ENCODE measurements at places on chromosomes 3 and 15. TPM values are rescaled to one million over a fixed set of nuclear protein-coding genes. Genes with fewer than 3 reads are reported as not detected.

GRCh38 chr3:16050641-16051467, 123.6 kb upstream of the GALNT15 start:
- DNase-seq: no peak

SEMA3F gene
- 3.5 TPM for total RNA-seq

GRCh38 chr3:139611528-139611927, 66.2 kb downstream of the NMNAT3 start:
- DNase-seq: no peak

GRCh38 chr3:178257491-178257890, 278.7 kb upstream of the KCNMB2 start:
- no peak for DNase-seq

CACNA1D gene
- 0.05 TPM for total RNA-seq

DNA sequence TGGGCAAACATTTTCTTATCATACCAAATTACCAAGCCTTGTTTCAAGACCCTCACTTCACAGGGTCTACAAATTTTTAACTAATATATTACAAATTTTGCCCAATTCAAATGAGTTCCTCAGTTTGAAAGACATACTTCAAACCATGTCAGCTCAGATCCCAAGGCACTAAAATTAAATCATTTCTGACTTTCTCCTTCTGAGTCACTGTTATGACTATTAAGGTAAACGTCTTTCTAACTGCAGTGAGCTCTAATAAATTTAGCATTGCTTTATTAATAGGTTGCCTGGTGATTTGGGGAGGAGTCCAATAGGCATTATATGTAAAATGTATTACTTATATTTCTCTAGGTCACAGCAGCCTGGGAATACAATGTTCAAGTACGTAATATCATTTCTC, 158.2 kb upstream of the ARHGEF26 start:
- DNase-seq: no peak

PLSCR5 gene
- not detected for total RNA-seq

GRCh38 chr15:70580958-70581357, 182.4 kb downstream of the UACA start:
- DNase-seq: no peak

DNA sequence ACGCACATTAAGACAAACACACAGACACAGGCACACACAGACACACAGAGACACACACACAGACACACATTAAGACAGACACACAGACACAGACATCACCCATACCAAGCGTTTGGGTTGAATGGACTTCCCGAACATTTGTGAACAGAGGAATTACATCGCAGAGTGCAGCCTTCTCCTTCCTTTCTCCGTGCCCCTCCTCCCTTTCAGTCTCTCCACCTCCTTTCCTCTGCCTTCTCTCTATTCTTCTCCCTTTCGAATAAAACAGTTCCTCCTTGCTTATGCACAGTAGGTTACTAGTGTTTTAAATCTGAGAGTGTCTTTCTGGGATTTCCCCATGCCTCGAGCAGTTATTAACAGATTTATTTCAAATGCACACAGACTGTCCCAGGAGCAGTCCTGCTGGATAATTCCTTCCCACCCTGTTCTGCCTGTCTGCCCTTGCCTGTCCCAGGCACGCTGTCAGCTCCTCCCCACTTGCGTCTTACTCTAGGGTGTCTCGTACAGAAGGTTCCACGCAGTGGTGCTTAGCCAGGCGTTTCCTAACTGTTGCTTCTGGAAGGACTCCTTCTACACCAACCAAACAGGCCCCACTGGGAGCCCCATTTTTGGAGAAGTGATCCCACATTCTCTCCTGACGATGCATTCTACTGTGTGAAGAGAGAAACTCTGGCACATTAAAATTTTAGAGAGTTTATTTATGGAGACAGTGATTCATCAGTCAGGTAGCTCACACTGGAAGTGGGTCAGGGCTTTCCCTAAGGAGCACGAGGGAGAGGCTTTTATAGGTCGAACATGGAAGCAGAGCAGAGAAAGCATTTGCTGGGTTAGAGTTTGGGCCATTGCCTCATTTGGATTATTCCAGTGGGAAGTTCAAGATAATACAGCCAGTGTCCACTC, 163.8 kb downstream of the SV2B start:
- peak; percentile 8 for DNase-seq

DNA sequence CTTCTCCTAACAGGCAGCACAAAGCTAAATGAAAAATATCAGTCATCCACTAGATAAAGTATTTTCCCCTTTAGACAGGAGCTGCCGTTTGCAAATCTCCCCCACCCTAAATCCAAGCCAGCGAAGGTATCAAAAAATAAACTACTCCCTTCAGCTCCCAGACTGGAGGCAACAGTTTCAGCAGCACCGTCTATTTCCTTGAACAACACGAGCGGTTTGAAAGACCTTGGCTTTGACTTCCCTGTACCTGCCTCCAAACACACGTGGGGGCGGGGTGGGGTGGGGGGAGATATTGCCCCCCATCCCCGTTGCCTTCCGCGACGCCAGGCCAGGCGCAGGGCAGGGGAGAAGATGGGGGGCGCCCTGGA, 832 bp upstream of the CACNA1D start:
- DNase-seq: no peak

GRCh38 chr15:27183201-27183600, 212.2 kb downstream of the GABRG3 start:
- DNase-seq: no peak

IL17RD gene
- 1.5 TPM for total RNA-seq

DNA sequence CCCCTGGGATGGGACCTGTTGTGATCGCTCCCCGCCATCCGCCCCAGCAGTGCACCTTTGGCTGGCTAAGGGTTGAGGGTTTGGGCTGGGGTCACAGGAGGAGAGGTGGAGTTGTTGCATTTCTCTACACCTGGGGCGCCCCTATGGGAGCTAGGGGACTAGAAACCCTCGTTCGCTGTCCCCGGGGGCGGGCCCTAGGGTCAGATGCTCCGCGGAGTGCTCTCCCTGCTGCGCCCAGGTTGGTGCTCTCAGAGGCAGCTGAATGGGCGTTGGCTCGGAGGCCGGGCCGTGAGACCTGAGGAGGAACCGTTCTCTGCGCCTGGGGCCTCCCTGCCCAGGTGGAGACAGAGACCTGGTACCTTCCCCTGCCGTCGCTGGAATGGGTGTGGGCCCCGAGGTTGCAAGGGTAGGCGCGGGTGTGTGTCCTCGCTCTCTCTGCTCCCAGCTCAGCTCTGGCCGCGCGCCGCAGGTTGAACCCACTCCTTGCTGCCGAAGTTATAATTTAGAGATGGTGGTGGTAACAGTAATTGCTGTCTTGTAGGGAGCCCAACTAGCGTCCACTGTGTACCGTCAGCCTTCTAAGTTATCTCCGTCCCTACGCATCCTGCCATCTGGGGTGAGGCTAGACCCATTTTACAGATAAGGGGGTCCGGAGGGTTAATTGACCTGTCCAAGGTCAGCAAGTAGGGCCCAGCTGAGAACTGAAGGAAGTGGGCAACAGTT, 965 bp downstream of the FLNB start:
- DNase-seq: no peak
